ENCODE measurements at places on chromosomes 16 and 17. TPM values are rescaled to one million over a fixed set of nuclear protein-coding genes. Genes with fewer than 3 reads are reported as not detected.
A peak's percentile ranks its signal among the peaks of the same experiment; 100 is the strongest.

DNA sequence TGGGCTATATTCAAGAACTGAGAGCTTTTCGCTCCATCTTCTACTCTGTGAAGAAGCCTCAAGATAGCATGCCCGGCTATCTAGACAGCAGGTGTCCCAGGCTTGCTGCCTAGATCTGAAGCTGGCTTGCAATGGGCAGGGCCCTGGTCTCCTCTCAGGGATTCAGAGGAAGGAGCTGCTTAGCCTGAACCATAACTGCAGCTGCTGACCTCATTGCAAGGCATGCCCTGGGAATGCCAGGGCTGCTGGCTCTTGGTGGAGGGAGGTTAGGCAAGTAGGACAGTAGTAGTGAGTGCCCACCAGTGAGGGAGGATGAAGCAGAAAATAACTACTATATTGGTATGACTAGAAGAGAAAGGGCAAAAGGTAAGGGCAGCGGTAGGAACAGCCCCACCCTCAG, 21.3 kb upstream of the SLC35B1 start:
- H3K27ac ChIP-seq = no peak overlapping the region
- DNase-seq = no peak
- no peaks in the 10 kb centered on the region for H3K36me3 ChIP-seq
- peaks cover 7% of the 10 kb centered on the region for H3K4me1 ChIP-seq
- H3K27me3 ChIP-seq = peaks cover 19% of the 10 kb centered on the region
- no peak overlapping the region for H3K4me3 ChIP-seq

- no peak within 1 kb of the TSS for H3K27ac ChIP-seq
- H3K4me1 ChIP-seq = 0 out of 2 replicates have a peak, but pooled peaks cover under 1% of the 10 kb centered on the region
- H3K27me3 ChIP-seq = peaks cover 28% of the 10 kb centered on the region
- H3K4me3 ChIP-seq = peak within 1 kb of the TSS; percentile 73
These were observed at the start of gene LRRC75A for GRCh38 chr17:16491703-16492612. LRRC75A (minus strand) TSS chr17:16492193; CDS start chr17:16491990, 203 bp downstream.

- H3K27ac ChIP-seq = no peak overlapping the region
- no peak overlapping the region for H3K4me3 ChIP-seq
- H3K4me1 ChIP-seq = no peaks in the 10 kb centered on the region
- no peaks in the 10 kb centered on the region for H3K27me3 ChIP-seq
These were observed 14.0 kb downstream of the GDE1 start for GRCh38 chr16:19507867-19508266.

DNA sequence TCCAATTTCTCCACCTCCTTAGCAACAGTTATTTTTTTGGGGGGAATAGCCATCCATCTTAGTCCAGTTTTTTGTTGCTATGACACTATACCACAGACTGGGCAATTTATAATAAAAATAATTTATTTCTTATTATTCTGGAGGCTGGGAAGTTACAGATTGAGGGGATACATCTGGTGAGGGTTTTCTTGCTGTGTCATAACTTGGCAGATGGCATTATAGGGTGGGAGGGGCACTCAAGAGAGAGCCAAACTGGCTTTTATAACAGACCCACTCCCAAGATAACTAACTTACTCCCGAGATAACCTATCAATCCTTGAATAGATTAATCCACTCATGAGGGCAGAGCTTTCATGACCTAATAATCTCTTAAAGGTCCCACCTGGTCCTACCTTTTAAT, 84.2 kb downstream of the ABCA8 start:
- H3K4me1 ChIP-seq = no peaks in the 10 kb centered on the region
- no peak for DNase-seq

DNA sequence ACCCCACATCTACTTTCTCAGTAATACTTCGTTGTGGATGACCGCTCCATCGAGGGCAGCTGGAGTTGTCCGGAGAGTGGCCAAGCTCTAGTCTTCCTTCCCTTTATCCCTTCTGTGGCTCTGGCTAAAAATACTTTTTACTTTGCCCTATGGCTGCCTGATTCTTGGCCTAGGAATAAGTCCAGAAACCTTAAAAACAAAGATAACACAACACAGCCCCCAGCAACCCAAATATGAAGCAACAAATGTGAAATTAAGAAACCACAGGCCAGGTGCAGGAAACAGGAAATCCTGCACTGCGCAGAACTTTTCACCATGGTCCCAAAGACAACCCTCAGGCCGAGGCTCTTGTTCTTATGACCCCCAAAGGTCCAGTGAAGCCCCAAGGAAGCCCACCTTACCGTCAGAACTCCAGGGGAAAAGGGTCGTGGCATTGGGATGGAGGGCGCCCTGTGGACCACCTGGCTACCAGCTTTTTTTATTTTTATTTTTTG, 26.0 kb downstream of the TK2 start:
- no peak overlapping the region for H3K4me3 ChIP-seq
- peaks cover 21% of the 10 kb centered on the region for H3K36me3 ChIP-seq
- H3K27me3 ChIP-seq = no peaks in the 10 kb centered on the region
- DNase-seq = no peak
- no peak overlapping the region for H3K27ac ChIP-seq
- peaks cover 44% of the 10 kb centered on the region for H3K4me1 ChIP-seq

The TLCD3B gene
- total RNA-seq = not detected

The KRTAP1-1 gene
- total RNA-seq = 1.1 TPM

The APOH gene
- not detected for total RNA-seq
